ENCODE measurements at places on chromosomes 4 and X.
A peak's percentile ranks its signal among the peaks of the same experiment; 100 is the strongest.

DNA sequence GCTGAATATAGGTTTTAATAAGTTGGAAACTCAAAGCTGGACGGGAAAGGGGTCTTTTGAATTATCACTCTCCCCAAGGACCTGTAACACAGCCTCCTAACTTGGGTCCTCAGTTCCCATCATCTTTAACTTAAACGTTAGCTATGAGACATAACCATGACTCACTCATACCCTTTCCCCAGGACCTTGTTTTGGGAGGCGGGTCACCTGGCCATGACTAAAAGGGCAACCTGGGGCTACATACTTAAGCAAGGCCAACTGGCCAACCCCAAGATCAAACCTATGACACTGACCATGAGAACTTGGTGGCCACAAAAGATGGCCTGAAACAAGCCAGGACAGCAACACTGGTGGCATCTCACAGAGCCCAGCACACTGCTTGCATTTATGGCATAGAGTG is 89.0 kb downstream of the SH3KBP1 start:
- no peak for DNase-seq

DNA sequence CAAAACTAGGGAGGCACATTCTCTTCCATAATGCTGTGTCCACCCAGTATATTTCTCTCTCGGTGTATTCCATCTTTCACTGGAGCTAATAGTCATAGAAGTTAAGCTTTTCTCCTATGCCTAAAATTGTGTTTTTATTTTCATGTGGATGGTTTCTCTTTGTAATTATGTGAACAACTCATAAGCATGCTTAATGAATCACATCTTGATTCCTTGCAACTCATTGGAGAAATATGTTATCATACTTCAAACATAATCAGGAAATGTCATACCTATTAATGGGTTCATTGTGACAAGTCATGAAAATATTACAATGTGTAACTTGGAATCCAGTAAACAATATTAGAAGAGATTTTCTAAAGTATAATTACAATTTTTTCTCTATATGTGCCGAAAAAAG is 186.3 kb downstream of the SLC7A11 start:
- no peak for DNase-seq

DNA sequence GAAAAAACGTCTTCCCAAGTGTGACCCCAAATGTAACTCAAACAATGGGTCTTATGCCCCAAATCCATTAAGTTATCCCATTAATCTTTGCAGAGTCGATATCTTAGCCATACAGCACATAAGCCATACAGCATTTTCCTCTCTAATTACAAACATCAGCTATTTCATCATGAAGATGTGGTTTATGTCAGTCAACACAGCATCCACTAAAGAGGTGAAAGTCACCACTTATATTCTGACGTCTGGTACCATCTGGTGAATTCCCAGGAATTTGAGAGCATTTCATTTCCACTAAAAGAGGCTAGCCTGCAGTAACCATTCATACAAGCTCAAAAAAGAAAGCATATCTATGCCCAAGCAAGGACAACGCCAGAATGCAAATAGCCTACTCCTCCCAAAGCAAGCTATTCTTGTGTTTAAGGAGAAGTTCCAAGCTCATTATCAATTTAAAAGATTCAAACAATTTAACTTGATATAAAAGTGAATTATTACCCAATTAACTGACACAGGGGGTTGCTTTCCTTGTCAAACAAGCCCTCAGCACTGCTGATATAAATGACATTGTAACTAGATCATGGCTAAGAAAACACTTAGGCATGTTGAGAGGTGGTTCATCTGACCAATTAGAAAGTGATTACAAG is 203.3 kb downstream of the ANTXR2 start:
- DNase-seq = no peak

GRCh38 chr4:155353923-155354540 is 22.7 kb downstream of the MAP9 start:
- DNase-seq = peak; percentile 84

DNA sequence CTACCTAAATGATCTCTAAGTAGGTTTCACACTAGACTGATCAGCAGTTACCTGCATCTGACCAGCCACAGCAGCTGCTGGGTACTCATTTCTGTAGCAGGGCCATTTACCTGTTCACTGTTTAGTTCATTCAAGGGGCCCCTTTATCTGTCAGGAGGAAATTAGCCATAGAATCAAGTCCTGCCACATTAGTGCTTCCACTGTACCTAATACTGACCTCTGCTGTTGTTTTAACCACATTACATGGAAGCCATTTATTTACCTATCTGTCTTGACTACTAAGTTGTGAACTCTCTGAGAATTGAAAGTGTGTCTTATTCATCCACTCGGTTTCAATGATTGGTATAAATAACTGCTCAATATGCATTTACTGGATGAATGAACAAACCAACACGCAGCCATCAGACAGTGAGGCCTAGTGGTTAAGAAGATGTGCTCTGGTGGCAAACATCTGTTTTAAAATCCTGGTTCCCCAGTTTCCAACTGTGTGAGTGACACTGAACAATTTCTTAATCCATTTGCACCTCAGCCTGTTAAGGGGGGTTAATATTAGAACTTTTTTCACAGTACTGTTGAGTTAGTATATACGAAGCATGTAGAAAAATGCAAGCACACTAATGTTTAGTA is 30.0 kb upstream of the ANXA5 start:
- DNase-seq = peak; percentile 89

- no peak for DNase-seq
Observed at GRCh38 chr4:2165391-2165790, 76.5 kb downstream of the HAUS3 start.

All from choroid plexus epithelial cell (primary cell).